Vagina (tissue), 2 donors: ENCODE measurements at places on chromosomes 6 and 20. TPM values are rescaled to one million over a fixed set of nuclear protein-coding genes. Genes with fewer than 3 reads are reported as not detected.
A peak's percentile ranks its signal among the peaks of the same experiment; 100 is the strongest.

- H3K36me3 ChIP-seq, result no peaks in the 10 kb centered on the region
- no peaks in the 10 kb centered on the region for H3K4me1 ChIP-seq
- no peak overlapping the region for H3K4me3 ChIP-seq
- H3K27me3 ChIP-seq, result no peaks in the 10 kb centered on the region
- H3K27ac ChIP-seq, result no peak overlapping the region
- DNase-seq, result no peak
Observed at GRCh38 chr6:149053848-149054558, 263.5 kb upstream of the TAB2 start.

TCP11 gene
- not detected for total RNA-seq

GRCh38 chr6:52994031-52994838 lies 849 bp downstream of the GSTA4 start:
- DNase-seq, result no peak
- H3K27me3 ChIP-seq, result no peaks in the 10 kb centered on the region
- peaks cover 32% of the 10 kb centered on the region for H3K4me1 ChIP-seq

PRR18 gene
- not detected for total RNA-seq

BPIFB4 gene
- total RNA-seq, result not detected

MED23 gene
- total RNA-seq, result 26.3 TPM

DNA sequence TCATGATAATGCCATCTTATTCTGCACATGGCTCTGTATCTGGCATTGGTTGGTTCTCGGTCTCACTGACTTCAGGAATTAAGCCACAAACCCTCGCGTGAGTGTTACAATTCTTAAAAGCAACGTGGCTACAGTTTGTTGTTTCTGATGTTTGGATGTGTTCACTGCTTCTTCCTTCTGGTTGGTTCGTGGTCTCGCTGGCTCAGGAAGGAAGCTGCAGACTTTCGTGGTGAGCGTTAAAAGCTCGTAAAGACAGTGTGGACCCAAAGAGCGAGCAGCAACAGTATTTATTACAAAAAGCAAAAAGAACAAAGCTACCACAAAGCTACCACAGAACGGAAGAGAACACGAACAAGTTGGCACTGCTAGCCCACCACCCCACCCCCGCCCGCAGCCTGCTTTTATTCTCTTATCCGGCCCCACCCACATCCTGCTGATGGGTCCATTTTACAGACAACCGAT lies 51.1 kb downstream of the MYLIP start:
- H3K4me3 ChIP-seq, result no peak overlapping the region
- H3K36me3 ChIP-seq, result no peaks in the 10 kb centered on the region
- no peaks in the 10 kb centered on the region for H3K27me3 ChIP-seq
- no peak overlapping the region for H3K27ac ChIP-seq
- peaks cover 13% of the 10 kb centered on the region for H3K4me1 ChIP-seq

GRCh38 chr20:44198872-44199271 lies 11.7 kb downstream of the OSER1 start:
- DNase-seq, result no peak
- peaks cover 14% of the 10 kb centered on the region for H3K4me1 ChIP-seq
- H3K4me3 ChIP-seq, result no peak overlapping the region
- H3K27ac ChIP-seq, result no peak overlapping the region

GRCh38 chr6:112983713-112984261 lies 636.7 kb downstream of the RFPL4B start:
- H3K4me3 ChIP-seq, result no peak overlapping the region
- peaks cover 9% of the 10 kb centered on the region for H3K4me1 ChIP-seq
- H3K27me3 ChIP-seq, result no peaks in the 10 kb centered on the region
- no peaks in the 10 kb centered on the region for H3K36me3 ChIP-seq
- no peak for DNase-seq

DNA sequence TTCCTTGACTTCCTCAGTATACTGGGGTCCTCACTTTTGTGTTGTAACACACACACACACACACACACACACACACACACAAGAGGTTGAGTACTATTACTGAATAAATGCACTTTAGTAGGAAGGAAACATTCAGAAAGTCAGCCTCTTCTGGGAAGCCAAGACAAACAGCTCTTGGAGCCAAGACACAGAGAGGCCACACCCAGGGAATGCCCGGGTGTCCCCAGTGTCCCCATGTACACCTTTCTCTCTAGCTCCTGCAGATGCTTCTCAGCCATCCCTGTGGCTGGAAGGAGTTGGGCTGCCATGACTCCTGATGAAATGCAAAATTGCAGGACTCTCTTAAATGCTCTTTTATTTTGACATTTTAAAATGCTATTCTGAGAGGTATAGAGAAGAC lies 70.5 kb downstream of the PPP1R14C start:
- H3K4me1 ChIP-seq, result no peaks in the 10 kb centered on the region
- no peak for DNase-seq
- H3K27me3 ChIP-seq, result no peaks in the 10 kb centered on the region
- no peak overlapping the region for H3K27ac ChIP-seq

DNA sequence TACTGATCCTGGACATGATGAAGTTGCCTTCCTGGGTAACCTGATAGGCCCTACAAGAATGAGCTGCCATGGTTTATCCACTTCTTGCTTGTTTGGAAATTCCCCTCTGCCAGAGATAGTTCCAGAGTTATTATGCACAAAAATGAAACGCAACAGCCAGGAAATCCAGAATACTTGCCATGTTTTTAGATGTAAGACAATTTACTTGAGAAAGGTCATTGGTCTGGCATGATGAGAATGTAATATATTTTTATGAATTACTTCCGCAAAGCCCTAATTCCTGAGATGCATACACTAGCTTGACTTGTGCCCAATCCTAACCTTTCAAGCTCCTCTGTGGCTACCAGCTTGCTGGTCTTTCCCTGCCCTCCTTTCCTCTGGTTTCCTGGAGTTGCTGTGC lies 27.9 kb upstream of the NT5E start:
- H3K36me3 ChIP-seq, result no peaks in the 10 kb centered on the region
- no peak overlapping the region for H3K27ac ChIP-seq
- peaks cover 4% of the 10 kb centered on the region for H3K4me1 ChIP-seq
- no peak overlapping the region for H3K4me3 ChIP-seq

GRCh38 chr6:33314943-33315792 lies 1.3 kb upstream of the TAPBP start:
- H3K4me1 ChIP-seq, result peaks cover 69% of the 10 kb centered on the region
- peak overlapping the region; percentile 99 for H3K27ac ChIP-seq
- peak overlapping the region; percentile 93 for H3K4me3 ChIP-seq
- H3K36me3 ChIP-seq, result no peaks in the 10 kb centered on the region
- H3K27me3 ChIP-seq, result no peaks in the 10 kb centered on the region
- DNase-seq, result no peak

MMP24 gene
- total RNA-seq, result 0.98 TPM

GRCh38 chr6:118968416-118968815 lies 33.5 kb upstream of the MCM9 start:
- H3K27me3 ChIP-seq, result no peaks in the 10 kb centered on the region
- no peaks in the 10 kb centered on the region for H3K36me3 ChIP-seq
- no peak for DNase-seq
- no peak overlapping the region for H3K4me3 ChIP-seq
- no peaks in the 10 kb centered on the region for H3K4me1 ChIP-seq
- H3K27ac ChIP-seq, result no peak overlapping the region

DNA sequence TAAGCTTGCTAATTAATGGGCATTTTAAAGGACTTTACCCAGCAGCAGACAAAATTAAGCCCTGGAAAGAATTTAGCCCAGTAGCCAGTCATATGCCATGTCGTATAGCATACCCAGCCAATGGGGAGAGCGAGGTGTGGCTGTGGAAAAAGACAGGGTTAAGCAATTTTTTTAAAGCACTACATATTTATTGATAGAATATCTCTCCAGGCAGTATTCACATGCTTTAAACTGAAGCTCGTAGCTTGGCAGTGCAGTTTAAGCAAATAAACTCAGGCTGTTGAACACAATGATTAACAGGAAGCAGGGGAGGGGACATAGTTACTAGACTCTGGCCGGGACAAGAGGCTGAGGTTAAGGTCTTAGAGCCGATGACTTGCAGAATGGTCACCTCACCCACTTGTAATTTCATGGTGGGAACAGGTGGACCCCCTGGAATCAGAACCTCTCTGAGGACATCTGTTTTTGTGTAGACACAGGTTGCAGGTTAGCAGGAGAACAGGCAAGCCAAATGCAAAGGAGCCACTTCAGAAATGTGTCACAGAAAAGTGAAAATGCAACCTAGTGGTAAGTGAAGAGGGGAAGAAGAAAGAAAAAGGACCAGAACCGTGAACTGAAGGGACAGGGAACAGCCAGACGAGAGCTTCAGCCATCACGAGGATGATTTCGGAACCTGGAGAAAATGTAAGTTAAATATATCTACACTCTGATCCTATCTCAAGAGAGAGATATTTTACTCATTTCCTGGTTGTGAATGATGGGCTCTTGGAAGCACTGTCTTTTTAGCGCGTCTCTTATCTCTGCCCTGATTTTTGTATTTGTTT lies 7.2 kb downstream of the GCNT2 start:
- no peaks in the 10 kb centered on the region for H3K27me3 ChIP-seq
- peak overlapping the region; percentile 48 for H3K27ac ChIP-seq
- no peak for DNase-seq
- peak overlapping the region; percentile 31 for H3K4me3 ChIP-seq
- H3K4me1 ChIP-seq, result no peaks in the 10 kb centered on the region

GRCh38 chr6:163329991-163330390 lies 84.5 kb upstream of the QKI start:
- no peak overlapping the region for H3K4me3 ChIP-seq
- no peak for DNase-seq
- H3K27ac ChIP-seq, result no peak overlapping the region
- no peaks in the 10 kb centered on the region for H3K36me3 ChIP-seq
- peaks cover 8% of the 10 kb centered on the region for H3K4me1 ChIP-seq

SDCBP2 gene
- 43.5 TPM for total RNA-seq

DNA sequence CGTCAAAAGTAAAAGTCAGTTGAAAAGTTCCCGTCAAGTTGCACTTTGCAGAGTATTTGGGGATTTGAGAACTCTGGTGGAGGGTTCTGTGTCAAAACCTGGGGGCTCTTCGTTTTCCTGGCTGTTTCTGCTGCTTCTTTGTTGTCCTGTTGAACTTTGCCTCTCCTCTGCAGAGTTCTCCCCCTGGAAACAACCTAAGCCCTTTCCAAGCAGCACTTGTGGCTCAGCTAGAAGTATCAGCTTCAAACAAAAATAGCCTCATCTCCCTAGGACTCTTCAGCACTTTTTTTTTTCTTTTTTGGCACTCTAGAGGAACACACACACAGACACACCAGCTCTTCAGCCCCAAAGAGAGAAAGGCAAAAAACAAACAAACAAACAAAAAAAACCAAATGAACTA lies at the start of gene TRDN:
Gene TRDN, minus strand, starts transcription at position 169 of the 400 bp plus-strand sequence. CDS start 175 bp downstream, outside the sequence.
- no peak within 1 kb of the TSS for H3K27ac ChIP-seq
- H3K36me3 ChIP-seq, result no peaks in the 10 kb centered on the region
- H3K4me1 ChIP-seq, result no peaks in the 10 kb centered on the region
- H3K27me3 ChIP-seq, result no peaks in the 10 kb centered on the region
- no peak for DNase-seq

GRCh38 chr20:3168829-3169590 lies 4.3 kb downstream of the LZTS3 start:
- H3K4me3 ChIP-seq, result no peak overlapping the region
- no peaks in the 10 kb centered on the region for H3K27me3 ChIP-seq
- H3K36me3 ChIP-seq, result no peaks in the 10 kb centered on the region
- H3K27ac ChIP-seq, result no peak overlapping the region
- no peak for DNase-seq
- H3K4me1 ChIP-seq, result peaks cover 22% of the 10 kb centered on the region

TAAR2 gene
- total RNA-seq, result not detected

- no peaks in the 10 kb centered on the region for H3K27me3 ChIP-seq
- H3K4me1 ChIP-seq, result no peaks in the 10 kb centered on the region
- DNase-seq, result no peak
- no peak overlapping the region for H3K4me3 ChIP-seq
Observed at GRCh38 chr20:23534801-23535593, 33.3 kb downstream of the CST9L start.

- H3K27ac ChIP-seq, result no peak within 1 kb of the TSS
- DNase-seq, result no peak
- H3K4me3 ChIP-seq, result peak within 1 kb of the TSS; percentile 49
- H3K4me1 ChIP-seq, result peaks cover 17% of the 10 kb centered on the region
Observed at GRCh38 chr20:51022803-51023616, at the start of gene KCNG1. Gene KCNG1, minus strand, starts transcription at chr20:51023107. Its CDS starts 12,769 bp downstream, at chr20:51010338.

DNA sequence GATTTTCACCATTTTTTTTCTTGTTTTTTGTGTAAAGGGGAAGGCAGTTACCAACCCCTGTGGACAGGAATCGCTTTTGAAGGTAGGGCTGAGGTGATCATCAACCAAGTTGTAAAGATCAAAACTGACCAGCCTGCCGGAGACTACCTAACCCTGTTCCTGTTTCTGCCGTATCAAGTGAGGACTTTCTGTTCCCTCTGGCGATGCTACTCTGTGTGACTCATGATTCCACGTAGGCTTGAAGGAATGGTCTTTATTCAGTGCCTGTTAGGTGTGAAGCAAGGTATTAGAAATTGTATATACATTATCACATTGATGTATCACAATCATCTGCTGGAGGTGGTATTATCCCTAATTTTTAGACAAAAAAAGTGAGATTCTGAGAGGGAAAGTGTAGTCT lies 161.3 kb downstream of the SOX4 start:
- H3K4me3 ChIP-seq, result no peak overlapping the region
- H3K27me3 ChIP-seq, result no peaks in the 10 kb centered on the region
- no peak overlapping the region for H3K27ac ChIP-seq
- H3K4me1 ChIP-seq, result no peaks in the 10 kb centered on the region
- DNase-seq, result no peak
- H3K36me3 ChIP-seq, result no peaks in the 10 kb centered on the region

YWHAB gene
- 87.4 TPM for total RNA-seq

- no peaks in the 10 kb centered on the region for H3K27me3 ChIP-seq
- H3K4me3 ChIP-seq, result no peak overlapping the region
- no peaks in the 10 kb centered on the region for H3K4me1 ChIP-seq
- no peak for DNase-seq
- H3K36me3 ChIP-seq, result no peaks in the 10 kb centered on the region
Observed at GRCh38 chr6:5813625-5814027, 193.1 kb downstream of the NRN1 start.

DEFB123 gene
- total RNA-seq, result not detected

- H3K4me3 ChIP-seq, result no peak overlapping the region
- no peaks in the 10 kb centered on the region for H3K27me3 ChIP-seq
- no peak overlapping the region for H3K27ac ChIP-seq
- H3K4me1 ChIP-seq, result no peaks in the 10 kb centered on the region
- H3K36me3 ChIP-seq, result no peaks in the 10 kb centered on the region
Observed at GRCh38 chr6:34177181-34177591, 31.3 kb upstream of the GRM4 start.

GRCh38 chr20:57383447-57384347 lies 7.5 kb upstream of the RBM38 start:
- no peak overlapping the region for H3K27ac ChIP-seq
- DNase-seq, result no peak
- H3K27me3 ChIP-seq, result no peaks in the 10 kb centered on the region
- H3K4me3 ChIP-seq, result no peak overlapping the region

DNA sequence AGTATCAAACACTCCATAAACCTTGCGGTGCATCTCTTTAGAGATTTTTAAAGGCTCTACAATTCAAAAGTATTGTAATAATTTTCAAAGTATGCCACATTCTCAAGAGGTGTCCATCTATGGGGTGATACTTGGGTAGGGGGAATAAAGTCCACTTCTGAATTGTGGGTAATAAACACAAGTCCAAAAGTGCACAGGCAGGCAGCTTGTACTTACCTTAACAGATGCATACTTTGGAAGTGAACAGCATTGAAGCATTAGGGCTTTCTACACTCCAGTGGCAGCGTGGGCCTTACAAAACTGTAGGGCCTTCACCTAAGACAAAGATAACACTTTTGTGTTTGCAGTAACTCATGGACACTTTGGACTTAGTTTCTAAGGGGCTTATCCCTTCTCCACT lies 58.6 kb downstream of the AIG1 start:
- H3K27ac ChIP-seq, result no peak overlapping the region
- no peak for DNase-seq
- H3K36me3 ChIP-seq, result no peaks in the 10 kb centered on the region
- no peaks in the 10 kb centered on the region for H3K27me3 ChIP-seq
- no peak overlapping the region for H3K4me3 ChIP-seq
